Activated naive CD8-positive, alpha-beta T cell treated with anti-CD3 and anti-CD28 coated beads, Interleukin-2, amount 10 ng/mL, durations not matched to agents 7 days and 5 days (primary cell): ENCODE measurements at places on chromosomes 5 and 9. TPM values are rescaled to one million over a fixed set of nuclear protein-coding genes. Genes with fewer than 3 reads are reported as not detected.
A peak's percentile ranks its signal among the peaks of the same experiment; 100 is the strongest.

DNA sequence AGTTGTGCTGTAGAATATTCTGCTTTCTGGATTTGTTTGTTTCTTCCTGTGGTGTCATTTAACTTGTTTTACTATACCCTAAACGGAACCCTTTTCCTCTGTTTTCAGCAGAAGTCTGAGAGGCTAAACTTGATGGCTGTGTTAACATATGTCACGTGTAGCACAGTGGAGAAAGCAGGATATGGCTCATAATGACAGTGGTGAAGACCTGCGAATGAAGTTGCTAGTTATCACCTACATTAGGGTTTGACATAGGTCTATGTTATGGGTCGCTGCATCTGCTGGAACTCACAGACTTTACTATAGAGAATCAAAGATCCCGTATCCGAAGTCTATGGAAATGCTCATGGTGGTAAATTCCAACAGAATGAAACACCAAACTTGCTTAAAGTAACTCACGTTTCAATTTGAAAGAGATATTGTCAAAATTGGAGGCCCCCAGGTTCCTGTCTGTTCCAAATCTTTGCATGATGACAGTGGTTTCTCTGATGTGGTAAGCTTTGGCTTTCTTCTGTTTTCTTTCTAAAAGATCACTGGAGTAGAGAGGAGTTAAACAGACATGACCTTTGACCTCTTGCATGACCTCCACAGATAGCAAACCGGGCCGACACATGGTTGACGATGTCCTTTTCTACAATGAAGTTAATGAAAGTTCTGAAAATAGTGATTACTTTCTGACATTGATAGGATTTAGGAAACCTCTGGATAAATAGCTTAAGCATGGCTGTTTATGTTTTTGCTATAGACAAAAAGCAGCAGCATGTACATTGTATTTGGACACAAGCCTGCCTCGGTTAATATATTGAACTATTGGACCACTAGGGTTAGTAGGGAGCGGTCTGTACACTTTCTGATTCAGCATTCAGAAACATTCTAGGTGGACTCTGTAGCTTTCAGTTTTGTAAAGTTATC lies 3.1 kb upstream of the CATSPER3 start:
- DNase-seq: no peak

- DNase-seq: no peak
Measured at GRCh38 chr5:9557696-9558095, 11.8 kb upstream of the SEMA5A start.

DNA sequence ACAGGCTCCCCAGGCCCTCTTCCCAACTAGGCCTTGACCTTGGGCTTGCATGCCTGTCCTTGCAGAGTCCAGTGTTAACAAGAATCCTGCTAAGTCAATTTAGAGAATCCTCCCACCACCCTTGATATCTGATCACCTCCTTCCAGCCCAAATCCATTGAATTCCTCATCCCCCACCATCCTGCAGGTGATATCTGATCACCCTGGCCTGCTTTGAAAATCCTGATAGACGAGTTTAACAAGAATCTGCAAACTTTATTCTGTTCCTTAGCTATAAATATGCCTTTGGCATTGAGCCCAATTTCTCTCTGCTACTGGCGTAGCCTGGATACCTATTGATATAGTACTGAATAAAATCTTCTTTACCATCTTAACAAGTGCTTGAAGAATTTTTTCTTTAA lies 125.5 kb downstream of the DIRAS2 start:
- no peak for DNase-seq

DNA sequence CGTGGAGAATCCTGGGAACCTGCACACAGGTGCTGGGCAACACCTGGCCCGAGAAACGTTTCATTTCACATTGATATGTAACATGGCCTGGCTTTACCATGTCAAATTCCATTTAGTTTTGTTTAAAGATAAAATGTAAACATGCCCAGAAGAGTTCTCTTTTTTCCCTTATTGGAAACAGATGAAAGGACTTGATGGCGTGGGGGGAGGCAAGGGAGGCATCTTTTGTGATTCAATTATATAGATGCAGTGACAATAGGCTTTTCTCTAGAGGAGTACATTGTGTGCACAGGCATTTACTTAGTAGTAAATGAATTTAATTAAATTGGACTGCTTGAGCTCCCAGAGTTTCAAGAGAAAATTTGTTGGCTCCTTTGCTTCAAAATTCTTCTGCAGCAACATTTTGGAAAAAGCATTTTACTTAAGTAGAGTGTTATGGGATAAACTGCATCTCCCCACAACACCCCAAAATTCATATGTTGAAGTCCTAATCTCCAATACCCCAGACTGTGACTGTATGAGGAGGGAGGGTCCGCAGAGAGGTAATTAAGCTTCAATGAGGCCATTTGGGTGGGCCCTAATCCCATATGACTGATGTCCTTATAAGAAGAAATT lies 254.3 kb upstream of the NFIL3 start:
- DNase-seq: no peak

- no peak for DNase-seq
Measured at GRCh38 chr5:173751266-173751600, 134.8 kb upstream of the BOD1 start.

DNA sequence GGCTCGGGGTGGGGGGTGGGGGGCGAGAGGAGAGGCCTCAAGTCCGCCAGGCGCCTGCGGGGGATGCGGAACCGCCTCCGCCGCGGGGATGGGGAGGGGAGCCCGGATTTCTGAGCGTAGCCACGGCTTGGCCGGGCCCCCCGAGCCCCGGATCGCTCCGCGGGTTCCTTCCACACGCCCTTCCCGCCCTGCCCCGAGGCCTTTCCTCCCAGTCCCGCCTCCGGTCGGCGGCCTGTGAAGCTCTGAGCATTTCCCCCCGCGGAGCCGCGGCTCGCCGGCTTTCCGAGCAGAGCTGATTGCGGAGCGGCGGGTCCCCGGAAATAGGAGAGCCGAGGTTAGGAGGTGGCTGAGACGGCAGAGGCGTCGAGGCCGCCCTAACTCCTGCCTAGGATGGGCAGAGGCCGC lies 6.1 kb downstream of the IRX4 start:
- peak; percentile 49 for DNase-seq

GRCh38 chr9:16710888-16711287 lies 159.6 kb downstream of the BNC2 start:
- DNase-seq: no peak

GRCh38 chr5:168798065-168799023 lies 219.2 kb upstream of the PANK3 start:
- DNase-seq: no peak

- DNase-seq: no peak
Measured at GRCh38 chr9:133282464-133283238, 7.7 kb upstream of the ABO start.

GRCh38 chr5:76608833-76609232 lies 14.4 kb downstream of the F2RL2 start:
- DNase-seq: no peak

GRCh38 chr5:130337179-130337888 lies 433.1 kb downstream of the CHSY3 start:
- no peak for DNase-seq

GRCh38 chr9:112295174-112295573 lies 38.2 kb downstream of the PTBP3 start:
- no peak for DNase-seq

GRCh38 chr9:125361837-125362531 lies 100.4 kb downstream of the GAPVD1 start:
- DNase-seq: no peak

DNA sequence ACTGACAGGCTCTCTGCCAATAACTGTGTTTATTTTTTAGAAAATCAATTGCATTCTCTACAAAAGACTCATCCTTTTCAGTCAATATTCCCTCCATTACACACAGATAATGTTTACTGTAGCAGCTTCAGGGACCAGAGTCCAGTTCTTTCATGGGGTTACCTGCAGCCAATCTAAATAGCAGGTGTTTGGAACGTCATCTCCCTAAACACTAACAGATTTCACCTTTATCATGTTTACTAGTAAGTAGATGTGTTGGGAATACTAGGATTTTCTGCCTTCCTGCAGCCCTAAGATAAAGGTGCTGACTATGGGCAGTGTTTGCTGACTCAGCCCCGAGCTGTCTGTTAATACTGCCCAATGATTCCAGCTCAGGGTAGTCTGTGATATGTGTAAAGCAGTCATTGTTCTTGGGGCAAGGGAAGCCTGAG lies 447.0 kb downstream of the KIF4B start:
- DNase-seq: no peak

DNA sequence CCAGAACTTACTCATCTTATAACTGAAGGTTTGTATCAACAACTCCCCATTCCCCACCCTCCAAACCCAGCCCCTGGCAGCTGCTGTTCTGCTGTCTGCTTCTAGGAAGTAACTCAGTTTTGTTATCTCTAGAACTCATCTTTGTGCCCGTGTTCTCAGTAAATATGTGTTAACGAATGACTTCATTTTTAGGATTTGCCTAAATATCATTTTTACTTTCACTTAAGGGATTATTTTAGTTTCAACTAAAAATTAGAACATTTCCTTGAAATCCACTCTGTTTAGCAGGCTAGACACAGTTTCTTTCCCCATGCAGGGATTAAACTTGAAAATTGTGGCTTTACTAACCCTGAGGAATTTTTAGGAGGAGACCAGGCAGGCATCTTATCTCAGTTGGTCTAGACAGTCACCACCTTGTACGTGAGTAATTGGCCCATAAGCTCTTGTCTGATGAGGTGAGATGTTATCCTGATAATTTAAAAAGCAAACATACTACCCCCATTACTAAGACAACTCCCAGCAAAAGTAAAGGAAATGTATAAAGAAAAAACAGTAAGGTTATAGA lies 68.2 kb upstream of the TNFAIP8 start:
- no peak for DNase-seq

GRCh38 chr5:138685193-138685745 lies 68.0 kb upstream of the CTNNA1 start:
- no peak for DNase-seq

DNA sequence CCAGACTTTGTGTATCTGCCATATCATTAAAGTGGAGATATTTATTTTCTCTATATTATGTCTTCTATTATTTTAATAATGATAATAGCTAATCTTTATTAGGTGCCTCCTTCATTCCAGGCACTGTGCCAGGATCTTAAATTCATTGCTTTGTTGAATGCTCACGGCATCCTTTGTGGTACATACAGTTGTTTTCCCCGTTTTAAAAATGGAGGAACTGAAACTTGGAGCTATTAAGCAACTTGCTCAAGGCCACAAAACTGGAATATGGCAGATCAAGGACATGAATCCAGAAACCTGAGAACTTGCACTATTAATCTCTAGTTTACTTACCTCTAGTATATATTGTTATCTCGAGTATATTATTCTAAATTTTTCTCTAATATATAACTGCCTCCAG lies 41.5 kb upstream of the PPP3R2 start:
- no peak for DNase-seq

- DNase-seq: peak; percentile 18
Measured at GRCh38 chr9:134486596-134486995, 155.0 kb upstream of the COL5A1 start.

DNA sequence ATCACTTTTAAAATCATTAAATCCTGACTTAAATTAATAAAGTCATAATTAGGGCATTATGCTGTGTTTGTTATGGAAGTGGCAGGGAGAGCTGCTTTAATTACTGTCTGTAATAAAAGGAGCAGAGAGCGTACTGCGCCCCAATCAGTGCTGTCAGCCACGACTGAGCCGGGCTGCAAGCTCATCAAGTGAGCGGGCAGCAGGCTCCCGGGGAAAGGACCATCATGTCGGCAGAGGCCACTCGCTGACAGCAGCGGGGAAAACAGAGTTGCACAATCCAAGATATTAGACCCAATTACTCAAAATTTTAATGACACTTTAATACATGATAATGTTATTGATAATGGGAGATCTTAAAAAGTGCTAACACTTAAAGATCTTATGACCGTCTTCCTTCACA lies 181.6 kb downstream of the AP3B1 start:
- no peak for DNase-seq

- DNase-seq: no peak
Measured at GRCh38 chr5:161966564-161966963, 101.0 kb upstream of the GABRG2 start.

- DNase-seq: no peak
Measured at GRCh38 chr9:27351438-27351837, 54.5 kb upstream of the EQTN start.

DNA sequence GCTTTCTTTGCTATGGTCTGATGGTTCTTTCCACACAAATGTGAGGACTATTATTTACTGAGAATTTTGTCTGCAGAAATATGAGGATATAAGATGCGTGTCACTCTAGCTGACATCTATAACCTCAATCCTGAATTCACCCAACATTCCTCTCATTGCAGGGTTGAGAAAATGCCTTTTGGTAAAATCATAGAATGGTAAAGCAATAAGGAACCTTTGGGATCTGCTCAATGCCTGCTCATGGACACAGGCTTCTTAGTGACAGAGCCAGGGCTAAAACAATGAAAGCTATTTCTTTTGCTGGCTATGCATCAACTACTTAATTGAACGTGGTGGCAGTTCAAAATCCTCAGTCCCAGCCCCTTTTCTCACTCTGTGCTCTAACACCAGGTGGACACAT lies 199.6 kb downstream of the GAS1 start:
- DNase-seq: no peak

DNA sequence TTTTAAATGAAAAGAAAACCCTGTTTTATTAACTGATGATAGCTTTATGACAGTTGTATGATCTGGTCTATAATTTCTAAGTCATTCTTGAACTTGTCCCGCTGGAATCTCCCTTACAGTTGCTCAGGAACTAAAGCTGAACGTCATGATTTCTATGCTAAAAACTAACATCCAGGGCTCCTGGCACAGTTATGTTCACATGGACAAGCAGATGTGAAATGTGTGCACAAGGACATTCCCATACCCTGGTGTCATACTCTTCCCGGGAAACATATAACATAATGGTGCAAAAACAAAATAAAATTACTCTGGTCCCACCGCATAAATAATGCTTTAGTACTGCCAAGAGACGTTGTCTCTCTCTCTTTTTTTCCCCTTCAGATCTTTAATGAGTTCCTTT lies 134.9 kb downstream of the PRDM6 start:
- DNase-seq: no peak

GRCh38 chr9:120652934-120653333 lies 61.3 kb downstream of the MEGF9 start:
- DNase-seq: no peak

- no peak for DNase-seq
Measured at GRCh38 chr5:38373743-38374142, 115.4 kb downstream of the EGFLAM start.

The PCDHB14 gene
- total RNA-seq: not detected

The CCDC183 gene
- total RNA-seq: 1.7 TPM

The SLC6A19 gene
- total RNA-seq: not detected

The ACOT12 gene
- total RNA-seq: not detected

The JAKMIP2 gene
- total RNA-seq: 4.5 TPM

The GFPT2 gene
- 9.5 TPM for total RNA-seq

The LHX6 gene
- not detected for total RNA-seq

The TXNDC8 gene
- total RNA-seq: not detected

The NUTM2F gene
- total RNA-seq: not detected

The FGFR4 gene
- 2.3 TPM for total RNA-seq

The ITK gene
- total RNA-seq: 313 TPM

The ARHGEF37 gene
- 0.82 TPM for total RNA-seq

The CSF2 gene
- 1.1 TPM for total RNA-seq

The SYNPO gene
- 0.25 TPM for total RNA-seq

The CDX1 gene
- total RNA-seq: not detected

The RASGRF2 gene
- total RNA-seq: 18.8 TPM

The TSSK1B gene
- total RNA-seq: not detected
